Dorsolateral prefrontal cortex (tissue), 122 donors: ENCODE measurements at places on chromosomes 16 and 17.

GRCh38 chr17:39244600-39245570, 19.1 kb upstream of the STAC2 start:
- peak; percentile 93 for DNase-seq

- DNase-seq: no peak
Measured at GRCh38 chr16:22661161-22661647, 150.5 kb downstream of the NPIPB5 start.

DNA sequence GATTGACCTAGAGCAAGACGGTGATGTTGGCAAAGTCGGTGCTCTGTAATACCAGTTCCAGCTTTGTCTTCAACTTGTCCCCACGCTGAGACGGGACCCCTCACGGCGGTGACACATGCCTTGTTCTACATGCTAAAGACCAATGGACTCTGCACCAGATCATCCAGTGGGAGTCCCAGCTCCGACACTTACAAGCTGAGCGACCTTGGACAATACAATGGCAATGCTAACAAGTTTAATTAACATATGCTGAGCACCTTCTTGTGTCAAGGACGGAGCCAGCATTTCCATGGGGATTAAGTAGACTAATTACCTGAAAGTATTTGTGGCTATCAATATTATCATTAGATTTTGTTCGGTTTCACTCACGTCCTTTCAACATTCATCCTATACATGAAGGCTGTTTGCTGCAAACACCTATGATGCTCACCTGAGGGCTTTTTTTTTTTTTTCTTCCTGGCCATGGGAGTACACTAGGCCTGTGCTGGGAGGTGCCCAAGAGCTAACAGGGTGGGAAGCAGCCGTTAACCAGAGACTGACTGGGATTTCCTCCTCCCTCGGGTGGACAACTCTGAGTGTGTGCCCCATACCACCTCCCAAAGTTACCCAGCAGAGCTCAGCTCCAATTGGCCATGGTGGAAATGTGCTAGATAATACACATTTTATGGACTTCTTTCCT, 308.6 kb upstream of the ZFHX3 start:
- no peak for DNase-seq

DNA sequence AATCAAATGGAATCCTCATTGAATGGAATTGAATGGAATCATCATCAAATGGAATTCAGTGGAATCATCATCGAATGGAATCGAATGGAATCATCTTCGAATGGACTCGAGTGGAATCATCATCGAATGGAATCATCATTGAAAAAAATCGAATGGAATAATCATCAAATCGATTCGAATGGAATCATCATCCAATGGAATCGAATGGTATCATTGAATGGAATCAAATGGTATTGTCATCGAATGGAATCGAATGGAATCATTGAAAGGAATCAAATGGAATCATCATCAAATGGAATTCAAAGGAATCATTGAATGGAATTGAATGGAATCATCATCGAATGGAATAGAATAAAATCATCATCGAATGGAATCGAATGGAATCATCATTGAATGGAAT, 619.3 kb downstream of the TP53TG3F start:
- DNase-seq: no peak

DNA sequence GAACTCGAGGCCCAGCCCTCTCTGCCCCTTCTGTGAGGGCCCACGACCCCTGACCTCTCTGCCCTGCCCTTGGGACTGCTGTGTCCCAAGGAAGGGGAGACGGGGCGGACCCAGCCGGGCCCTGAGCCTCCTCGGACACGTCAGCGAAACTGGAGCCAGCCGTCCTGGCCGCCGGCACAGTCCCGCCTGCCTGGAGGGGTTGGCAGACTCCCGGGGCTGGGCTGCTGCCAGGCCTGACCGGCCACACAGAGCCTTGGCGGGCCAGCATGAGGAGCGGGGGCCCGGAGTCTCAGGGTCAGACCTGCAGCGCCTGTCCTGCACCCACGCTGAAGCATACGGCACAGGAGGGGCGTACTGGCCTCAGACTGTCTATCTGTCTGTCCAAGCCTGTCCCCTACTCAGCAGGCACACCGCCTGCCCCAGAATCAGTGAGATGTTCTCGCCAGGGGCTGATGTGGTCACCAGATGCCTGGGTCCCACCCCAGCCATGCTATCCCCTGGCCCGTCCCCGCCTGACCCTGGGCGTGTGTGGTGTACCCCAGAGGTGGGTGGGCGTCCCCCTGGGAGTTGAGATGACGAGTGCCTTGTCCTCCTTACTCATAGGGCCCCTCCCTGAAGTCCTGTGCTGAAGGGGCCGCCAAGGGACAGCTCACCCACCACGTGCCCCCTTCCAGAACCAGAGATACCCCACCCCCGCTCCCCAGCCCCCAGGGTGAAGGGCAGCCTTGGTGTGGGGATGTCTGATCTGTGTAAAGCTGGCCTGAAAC, 4.7 kb downstream of the VASN start:
- peak; percentile 79 for DNase-seq

DNA sequence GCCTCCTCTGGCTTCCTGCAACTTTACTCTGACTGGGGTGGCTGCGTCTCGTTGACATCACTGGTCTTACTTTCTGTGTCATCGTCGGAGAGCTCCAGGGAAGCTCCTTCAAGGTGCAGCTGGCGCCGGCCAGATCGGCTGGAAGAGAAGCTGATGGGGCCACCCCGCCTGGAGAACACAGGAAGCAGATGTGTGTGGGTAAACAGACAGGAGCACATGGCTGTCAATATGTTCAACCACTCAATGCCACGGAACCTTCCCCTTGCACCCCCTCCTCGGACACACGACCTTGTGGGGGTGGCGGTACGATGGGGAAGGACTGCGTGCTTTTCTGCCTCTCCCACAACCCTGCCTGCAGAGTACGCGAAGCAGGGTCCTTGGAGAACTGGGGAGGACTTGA, 40.1 kb downstream of the NDEL1 start:
- DNase-seq: no peak

GRCh38 chr16:56120447-56121155, 70.7 kb upstream of the GNAO1 start:
- DNase-seq: no peak

GRCh38 chr17:35773129-35773528, 12.4 kb downstream of the C17orf50 start:
- no peak for DNase-seq

GRCh38 chr17:43524945-43525575, 21.1 kb downstream of the ETV4 start:
- DNase-seq: no peak

DNA sequence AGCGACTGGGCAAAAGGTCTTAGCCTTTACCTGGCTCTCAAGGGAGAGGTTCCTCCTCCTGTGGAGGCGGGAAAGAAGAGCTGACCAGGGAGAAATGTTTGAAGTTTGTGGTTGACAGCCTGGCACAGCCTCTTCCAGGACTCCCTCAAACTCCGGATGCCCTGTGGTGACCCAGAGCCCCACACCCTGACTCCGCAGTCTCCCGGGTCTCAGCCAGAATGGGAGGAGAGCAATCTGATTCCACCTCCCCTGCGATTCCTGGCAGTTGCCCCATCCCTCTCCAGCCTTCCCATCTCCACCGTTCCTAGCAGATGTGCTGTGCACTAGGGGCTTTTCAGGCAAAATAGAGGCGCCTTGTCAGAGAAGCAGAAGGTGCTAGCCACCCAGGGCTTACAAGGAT, 5.5 kb upstream of the DNAI2 start:
- no peak for DNase-seq

DNA sequence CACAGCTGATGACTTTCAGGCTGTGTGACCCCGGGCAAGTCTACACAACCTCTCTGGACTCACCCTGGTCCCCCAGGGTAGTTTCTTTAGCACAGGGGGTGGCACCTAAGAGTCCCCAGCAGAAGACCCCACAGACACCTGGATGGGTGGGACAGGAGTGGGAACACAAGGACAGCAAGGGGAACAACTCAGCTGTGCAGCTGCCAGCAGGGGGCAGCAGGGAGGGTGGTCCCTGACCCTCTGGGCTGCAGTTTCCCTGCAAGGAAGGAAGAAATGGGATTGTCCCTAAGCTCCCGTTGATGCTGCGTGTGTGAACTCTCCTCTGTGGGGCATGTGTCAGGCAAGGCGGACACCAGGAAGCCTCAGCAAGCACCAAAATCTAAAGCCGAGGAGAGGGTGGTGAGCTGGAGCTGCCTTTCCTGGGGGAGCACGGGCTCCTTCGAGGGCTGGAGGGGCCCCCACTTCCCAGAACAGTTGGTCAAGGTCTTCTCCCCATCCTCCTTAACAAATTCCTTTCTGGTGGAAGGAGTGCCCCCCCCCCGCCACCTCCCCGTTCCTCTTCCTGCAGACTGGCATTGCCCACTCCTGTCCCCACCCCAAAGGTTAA, 24.1 kb upstream of the CDH5 start:
- no peak for DNase-seq

DNA sequence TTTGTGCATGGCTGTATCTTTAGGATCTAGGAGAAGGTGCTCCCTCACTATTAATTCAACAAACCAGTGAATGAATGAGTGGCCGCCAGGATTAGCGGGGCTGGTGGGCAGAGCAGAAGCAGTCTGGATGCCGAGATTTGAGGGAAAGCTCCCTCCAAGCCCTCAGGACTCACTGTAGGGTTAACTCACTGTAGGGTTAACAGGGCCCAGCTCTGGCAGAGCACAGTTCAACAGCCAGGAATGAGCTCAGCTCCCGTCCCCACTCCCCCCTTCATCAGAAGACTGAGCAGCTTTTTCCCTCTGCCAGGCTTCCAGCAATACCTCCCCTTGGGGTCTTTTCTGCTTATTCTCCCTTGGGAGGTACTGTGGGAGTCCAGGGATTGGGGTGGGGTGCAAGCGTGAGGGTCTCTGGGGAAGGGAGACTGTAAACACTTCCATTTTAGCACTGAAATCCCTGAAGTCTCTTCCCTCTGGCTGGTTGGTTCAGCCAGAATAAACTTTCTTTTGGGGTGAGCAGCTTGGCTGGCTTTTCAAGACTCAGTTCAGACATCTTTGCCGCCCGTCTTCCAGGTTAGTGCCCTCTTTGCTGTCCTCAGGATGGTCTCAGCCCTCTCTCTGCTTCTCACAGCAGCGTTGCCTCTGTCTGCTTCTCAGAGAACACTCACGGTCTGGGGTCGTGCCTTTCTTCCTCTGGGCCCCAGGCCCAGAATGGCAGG, 53.7 kb upstream of the WSB1 start:
- DNase-seq: no peak

GRCh38 chr17:31296142-31296541, 897 bp downstream of the OMG start:
- no peak for DNase-seq

DNA sequence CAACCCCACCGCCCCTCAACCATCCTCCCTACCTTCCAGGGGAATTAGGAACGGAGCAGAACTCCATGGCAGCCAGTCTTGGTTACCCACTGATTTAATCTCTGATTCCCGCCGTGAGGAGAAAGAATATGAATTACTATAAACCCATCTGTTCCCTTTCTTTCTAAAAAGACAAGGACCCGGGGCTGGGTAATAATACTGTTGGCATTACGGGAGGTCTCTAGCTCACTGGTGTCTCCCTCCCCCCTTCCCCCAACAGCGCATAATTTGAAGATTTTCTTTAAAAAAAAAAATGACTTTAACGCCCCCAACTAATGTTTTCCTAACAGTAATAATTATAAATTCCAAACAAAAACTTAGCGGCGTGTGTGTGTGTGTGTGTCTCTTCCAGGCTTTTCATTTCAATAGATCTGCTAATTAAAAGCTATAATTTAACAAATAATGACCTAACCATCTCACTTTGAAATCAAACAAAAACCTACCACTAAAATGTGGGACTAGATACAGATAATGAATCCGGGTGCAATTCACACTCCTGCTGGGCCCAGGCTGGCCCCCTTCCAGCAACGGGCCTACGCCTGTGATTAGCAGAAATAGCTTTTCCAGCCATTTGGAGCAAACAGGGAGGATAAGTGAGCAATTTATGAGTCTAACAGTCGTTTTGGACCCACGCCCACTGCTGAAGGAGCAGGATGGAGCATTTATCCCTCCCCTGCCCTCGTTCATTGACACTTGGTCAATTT, 18.2 kb upstream of the BHLHA9 start:
- no peak for DNase-seq

DNA sequence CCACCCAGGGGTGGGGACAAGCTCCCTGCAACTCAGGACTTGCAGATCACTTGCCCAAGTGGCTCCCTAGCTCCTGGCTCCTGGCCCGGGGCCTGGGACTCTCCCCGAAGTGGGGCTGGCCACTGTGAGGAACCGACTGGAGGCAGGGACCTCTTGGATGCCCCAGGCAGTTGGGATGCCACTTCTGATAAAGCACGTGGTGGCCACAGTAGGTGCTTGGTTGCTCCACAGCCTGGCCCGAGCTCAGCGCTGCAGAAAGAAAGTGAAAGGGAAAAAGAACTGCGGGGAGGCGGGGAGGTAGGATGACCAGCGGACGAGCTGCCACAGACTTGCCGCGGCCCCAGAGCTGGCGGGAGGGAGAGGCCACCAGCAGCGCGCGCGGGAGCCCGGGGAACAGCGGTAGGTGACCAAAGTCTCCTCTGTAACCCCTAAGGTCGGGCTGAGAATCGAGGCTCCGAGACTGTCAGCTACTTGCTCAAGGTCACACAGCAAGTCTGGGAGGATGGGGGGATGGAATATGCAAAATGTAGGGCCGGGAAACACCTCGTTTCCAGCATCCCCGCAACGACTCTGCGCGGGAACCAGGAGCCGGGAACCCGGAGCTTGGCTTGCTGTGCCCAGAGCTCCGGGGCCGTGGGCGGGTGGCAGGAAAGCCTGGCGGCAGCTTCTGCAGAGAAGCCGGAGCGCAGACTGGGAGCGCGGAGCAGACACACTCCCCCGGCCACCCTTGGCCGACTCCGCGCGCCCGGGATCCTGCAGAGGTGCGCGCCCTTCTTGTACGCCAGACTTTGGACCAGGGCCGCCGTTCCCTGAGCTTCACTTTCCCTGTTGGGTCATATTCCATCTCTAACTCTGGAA, 1.9 kb downstream of the CIITA start:
- DNase-seq: no peak

GRCh38 chr17:29613352-29613837, 9.3 kb downstream of the CORO6 start:
- DNase-seq: peak; percentile 91

GRCh38 chr17:2146132-2146871, 91.4 kb downstream of the HIC1 start:
- no peak for DNase-seq

- no peak for DNase-seq
Measured at GRCh38 chr16:29011851-29012250, 27.0 kb downstream of the LAT start.

- DNase-seq: no peak
Measured at GRCh38 chr17:38353086-38353604, 1.5 kb downstream of the SOCS7 start.

DNA sequence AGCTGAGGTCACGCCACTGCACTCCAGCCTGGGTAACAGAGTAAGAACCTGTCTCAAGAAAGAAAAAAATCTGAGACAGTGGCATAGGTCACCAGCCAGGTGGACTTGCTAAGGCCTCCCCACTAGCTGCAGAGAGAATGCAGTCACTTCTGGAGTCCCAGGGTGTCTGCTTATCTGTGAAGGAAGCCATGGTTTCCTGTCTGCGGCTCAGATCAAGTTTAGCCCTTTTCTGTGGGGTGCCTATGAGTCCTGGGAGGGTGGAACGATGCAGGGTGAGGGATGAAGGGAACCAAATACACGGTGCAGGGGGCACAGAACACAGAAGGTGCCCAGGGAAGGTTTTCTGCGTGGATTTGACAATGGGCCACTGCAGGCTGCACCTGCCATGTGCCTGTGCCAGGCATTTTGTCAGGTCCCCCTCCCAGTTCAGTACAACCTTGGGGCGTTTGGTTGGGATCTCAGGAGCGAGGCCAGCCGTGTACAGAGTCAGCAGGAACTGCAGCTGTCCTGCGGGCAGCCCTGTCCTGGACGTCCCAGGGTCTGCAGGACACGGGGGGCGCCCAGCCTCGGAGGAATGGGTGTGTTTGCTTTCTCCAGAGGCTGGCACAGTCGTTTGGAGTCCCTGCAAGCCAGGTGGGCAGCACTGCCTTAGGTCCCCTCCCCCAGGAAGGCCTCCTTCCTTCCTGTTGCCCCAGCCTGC, 41.8 kb downstream of the RAB11FIP4 start:
- DNase-seq: no peak
